ENCODE measurements at places on chromosomes 1 and 21.
A peak's percentile ranks its signal among the peaks of the same experiment; 100 is the strongest.

DNA sequence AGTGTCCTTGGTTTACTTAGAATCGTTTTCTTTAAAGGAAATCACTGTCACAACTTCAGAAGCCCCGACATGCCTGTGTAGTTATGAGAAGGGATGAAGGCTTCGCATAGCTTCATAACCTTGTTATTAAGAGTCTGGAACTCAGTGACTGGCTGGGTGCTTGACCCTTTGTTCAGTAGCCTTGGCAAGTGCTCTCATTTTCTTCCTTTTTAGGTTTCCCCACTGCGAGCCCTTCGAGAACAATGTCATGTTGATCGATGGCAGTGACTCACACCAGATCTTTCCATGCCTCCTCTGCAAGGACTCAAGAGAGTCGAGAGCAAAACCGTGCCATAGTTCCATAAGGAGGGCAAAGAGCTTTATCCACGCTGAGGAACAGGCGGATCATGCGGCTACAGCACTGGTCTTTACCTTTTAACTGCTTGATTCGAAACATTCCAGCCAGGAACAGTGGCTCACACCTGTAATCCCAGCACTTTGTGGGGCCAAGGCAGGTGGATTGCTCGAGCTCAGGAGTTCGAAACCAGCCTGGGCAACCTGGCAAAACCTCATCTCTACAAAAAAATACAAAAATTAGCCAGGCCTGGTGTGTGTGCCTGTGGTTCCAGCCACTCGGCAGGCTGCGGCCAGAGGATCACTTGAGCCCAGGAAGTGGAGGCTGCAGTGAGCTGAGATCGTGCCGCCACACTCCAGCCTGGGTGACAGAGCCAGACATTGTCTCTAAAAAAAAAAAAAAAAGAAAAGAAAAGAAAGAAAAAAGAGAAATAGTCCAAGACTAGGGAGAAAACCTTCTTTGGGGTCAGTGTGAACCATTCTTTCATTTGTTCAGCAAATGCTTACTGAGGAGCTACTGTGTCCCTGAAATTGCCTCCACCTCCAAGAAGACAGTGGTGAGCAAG is 95.4 kb upstream of the ERRFI1 start:
- no peak for DNase-seq

- no peak for DNase-seq
Measured at GRCh38 chr21:32004291-32004690, 131.5 kb downstream of the HUNK start.

- no peak for DNase-seq
Measured at GRCh38 chr1:233912447-233912846, 8.0 kb downstream of the SLC35F3 start.

DNA sequence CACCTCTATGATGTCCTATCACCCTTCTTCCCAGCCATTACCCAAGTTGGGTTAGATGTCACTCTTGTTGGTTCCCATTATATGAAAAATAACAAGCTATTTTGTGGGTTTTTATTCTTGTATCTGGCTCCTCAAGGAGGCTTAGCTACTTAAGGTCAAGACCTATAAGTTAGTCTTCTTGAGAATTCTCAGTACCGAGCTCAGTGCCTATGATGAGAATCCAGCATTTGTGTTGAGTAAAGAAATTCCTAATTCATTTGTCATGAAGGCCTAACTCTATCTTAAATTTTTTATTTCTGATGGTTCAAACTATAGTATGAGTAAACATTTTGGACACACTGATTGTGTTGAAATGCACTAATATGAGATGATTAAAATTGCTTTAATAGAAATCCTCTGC is 15.9 kb downstream of the NUF2 start:
- no peak for DNase-seq

- peak; percentile 43 for DNase-seq
Measured at GRCh38 chr1:204263254-204263910, 49.6 kb upstream of the GOLT1A start.

- DNase-seq, result no peak
Measured at GRCh38 chr1:80457409-80457808, 1343.3 kb upstream of the ADGRL2 start.

GRCh38 chr21:42440187-42440792 is 36.6 kb downstream of the UBASH3A start:
- DNase-seq, result peak; percentile 9

DNA sequence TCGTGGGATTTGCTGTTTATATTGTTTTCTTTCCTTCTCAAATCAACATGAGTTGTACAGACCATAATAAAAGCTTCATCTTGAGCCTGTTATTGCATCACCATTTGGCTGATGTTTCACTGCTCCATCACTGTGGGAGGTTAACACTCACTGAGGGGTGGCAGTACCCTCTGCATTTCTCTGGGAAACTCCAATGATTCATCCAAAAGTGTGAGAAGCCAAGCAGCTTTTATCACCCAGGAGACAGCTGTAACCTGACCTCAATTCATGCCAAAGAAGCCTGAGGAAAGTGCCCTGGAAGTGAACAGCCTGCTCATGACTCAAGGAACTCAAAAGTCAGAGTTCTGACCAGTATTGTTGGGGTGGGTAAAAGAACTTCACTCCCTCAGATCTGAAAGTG is 84.1 kb downstream of the GPR88 start:
- peak; percentile 32 for DNase-seq

- no peak for DNase-seq
Measured at GRCh38 chr1:241972703-241973369, 15.3 kb downstream of the BECN2 start.

GRCh38 chr1:232578651-232579195 is 51.2 kb downstream of the SIPA1L2 start:
- DNase-seq, result no peak

- peak; percentile 34 for DNase-seq
Measured at GRCh38 chr1:43947874-43948437, 1.2 kb downstream of the IPO13 start.

DNA sequence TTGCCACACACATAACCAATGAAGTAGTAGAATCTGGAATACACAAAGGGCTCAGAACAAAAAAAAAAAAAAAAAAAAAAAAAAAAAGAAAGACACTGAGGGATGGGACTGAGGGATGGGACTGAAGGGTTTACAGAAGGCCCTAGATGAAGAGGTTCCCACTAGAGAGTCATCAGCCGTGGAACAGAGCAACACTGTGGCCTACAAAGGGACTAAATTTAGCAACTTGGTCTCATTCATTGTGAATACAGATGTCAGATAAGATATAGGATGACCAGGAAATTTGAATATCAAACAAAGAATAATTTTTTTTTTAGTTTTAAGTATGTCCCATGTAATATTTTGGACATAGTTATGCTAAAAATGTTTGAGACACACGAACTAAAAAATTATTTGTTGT is 62.1 kb downstream of the GLUL start:
- no peak for DNase-seq

DNA sequence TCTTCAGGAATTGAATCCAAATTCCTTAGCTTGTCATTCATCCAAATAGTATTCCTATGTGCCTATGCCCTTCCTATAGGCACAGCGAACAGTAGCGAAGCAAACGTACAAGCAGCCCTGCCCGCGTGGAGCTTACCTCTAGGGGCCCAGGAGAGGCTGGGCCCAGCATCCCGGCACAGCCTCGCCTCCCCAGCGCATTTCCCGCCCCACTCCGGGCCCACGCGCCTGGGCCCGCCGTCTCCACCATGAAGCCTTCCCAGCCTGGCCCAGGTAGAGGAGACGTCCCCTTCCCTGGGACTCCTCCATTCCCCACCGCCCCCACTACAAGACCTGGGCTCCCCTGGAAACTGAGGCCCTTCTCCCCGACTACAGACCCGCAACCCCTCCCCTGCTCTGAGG is 245 bp upstream of the TMEM269 start:
- no peak for DNase-seq

DNA sequence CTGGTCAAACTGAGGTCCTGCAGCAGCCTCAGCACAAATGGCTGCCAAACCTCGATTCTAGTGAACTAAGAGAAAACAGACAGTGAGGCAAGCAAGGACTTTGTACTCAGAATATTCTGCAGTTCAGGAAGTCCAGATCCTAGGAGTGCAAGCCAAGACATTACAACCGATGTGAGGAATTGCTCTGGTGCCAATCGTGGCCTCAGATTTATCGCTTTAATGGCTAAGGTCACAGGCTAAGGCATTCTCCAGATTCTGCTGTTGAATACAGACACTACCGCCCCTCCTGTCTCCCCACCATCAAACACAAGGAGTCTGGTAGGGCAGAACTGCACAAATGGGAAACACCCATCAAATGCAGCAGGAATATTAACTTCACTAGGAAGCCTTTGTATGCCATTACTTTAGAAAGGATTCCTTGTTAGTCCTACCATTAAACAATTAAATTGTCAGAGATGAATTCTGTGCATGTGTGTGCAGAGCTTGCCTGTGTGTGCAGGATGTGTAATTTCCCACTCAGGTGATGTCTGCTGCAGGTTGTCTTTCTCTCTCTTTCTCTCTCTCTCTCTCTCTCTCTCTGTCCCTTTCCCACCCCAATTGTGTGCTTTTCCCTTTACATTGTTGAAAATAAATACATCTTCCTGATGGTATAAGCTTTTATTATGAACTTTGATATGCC is 9.2 kb upstream of the SERTAD4 start:
- DNase-seq, result no peak

GRCh38 chr1:151373196-151373595 is 691 bp upstream of the SELENBP1 start:
- no peak for DNase-seq

DNA sequence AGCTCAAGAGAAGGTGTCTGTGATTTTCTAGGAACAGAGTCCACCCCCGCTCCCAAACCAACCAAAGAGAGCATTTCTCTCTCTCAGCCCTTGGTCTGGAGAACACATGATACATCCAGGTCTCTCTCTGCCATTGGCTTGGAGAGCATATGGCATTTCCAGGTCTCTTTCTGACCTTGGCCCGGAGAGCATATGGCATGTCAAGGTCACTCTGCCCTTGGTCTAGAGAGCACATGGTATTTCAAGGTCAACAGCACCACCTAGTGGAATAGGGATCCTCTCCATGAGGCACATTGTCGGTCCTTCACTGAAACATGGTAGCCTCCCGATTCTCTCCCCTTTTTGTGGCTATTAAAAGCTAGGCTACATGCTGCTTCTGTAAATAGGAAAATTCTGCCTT is 437.7 kb upstream of the OLFM3 start:
- peak; percentile 4 for DNase-seq

DNA sequence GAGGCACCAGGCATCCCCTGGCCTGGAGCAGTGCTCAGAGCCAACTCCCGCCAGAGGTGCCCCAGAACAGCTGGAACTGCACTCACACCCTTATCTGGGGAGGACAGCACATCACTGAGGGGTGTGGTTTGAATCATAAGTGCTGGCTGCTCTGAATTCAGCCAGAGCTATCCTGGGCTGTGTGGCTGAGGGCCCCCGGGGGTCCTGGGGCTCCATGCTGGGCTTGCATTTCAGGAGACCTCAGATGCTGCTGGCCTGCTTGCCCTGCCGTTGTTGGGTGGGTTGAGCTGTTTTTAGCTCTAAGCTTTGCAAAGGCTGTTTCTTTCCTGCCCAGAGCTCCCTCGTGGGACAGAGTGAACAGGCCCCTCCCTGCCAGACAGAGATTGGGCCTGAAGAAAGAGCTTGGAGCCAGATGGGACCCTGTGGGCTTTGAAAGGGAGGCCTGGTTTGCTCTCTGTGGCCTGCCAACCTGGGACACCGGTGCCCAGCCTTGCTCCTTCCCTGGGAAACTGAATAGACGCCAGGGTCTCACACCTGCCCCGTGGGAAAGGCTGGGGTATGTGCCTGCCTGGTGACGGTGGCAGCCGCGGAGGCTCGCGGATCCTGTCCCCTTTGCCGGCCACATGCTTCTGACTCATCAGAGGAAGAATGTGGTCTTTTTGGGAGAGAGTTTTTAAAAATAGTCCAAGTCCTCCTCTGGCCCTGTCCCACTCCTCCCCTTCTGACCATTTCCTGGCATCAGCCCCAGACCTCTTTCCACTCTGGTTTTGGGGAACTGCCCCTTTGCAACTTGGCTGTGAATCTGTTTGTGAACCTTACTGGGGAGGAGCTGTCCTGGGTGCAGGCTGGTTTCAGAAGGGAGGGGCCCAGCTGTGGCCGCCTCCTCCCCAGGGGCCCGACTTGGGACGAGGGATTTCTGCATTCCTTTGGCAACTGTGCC is 30.0 kb downstream of the ARHGEF10L start:
- peak; percentile 79 for DNase-seq

DNA sequence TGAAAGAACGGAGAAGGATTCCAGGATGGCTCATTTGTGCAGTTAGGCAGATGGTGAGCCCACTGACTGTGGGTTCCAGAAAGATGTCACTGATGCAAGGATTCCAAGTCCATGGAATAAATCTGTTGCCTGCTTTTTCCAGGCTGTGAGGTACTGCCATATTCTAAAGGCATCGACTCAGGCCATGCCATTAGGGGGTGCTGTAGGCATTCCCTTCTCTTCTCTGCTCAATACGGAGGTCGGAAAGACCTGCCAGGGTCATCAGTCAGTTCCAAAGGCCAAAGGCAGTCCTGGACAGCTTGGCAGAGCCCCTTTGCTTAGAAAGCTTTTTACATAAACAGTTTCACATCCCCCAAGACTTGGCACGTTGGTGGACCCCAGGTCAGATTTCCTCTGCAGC is 31.7 kb upstream of the TMEM125 start:
- DNase-seq, result peak; percentile 77

GRCh38 chr1:172662464-172663109 is 3.7 kb downstream of the FASLG start:
- DNase-seq, result peak; percentile 1

DNA sequence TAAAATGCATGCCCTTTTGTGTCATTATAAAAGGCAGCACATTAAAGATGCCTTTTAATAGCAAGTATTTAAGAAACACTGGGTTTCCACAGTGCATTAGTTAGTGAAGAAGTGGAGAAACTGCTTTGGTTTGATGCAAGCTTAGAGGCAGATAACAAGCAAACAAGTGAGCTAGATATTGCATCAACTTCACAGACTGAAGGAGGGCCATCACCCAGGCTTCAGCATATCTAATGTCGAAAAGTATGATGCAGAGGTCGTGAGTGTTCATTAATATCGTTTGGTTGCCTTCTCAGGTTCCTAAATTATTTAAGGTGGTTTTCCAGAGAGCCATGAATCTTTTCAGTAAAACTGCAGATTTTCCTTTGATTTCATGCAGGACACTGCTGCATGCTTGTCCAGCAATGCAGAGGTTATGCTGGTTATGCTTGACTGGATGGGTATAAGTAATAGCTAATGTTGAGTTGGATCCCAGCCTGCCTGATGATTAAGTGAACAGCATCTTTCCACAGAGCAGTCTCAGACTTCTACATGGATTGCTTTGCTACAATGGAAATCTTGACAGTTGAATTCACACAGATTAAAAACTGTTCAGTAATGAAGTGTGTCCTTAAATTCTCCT is 69.7 kb upstream of the IPO9 start:
- no peak for DNase-seq
